ENCODE measurements at places on chromosomes 12 and 14. TPM values are rescaled to one million over a fixed set of nuclear protein-coding genes. Genes with fewer than 3 reads are reported as not detected.

SCFD1 gene
- total RNA-seq, result 106 TPM

EEA1 gene
- 27.6 TPM for total RNA-seq

KLRG1 gene
- 1.1 TPM for total RNA-seq

TMEM52B gene
- total RNA-seq, result not detected

KRT6B gene
- not detected for total RNA-seq

E2F7 gene
- 14.1 TPM for total RNA-seq

ATXN7L3B gene
- total RNA-seq, result 19.4 TPM

MSI1 gene
- not detected for total RNA-seq

NOVA1 gene
- total RNA-seq, result 36.4 TPM

CIDEB gene
- 2.2 TPM for total RNA-seq

HOXC10 gene
- total RNA-seq, result 6.6 TPM

FAM186B gene
- 0.20 TPM for total RNA-seq

FERMT2 gene
- 105 TPM for total RNA-seq

KRT5 gene
- total RNA-seq, result 0.20 TPM

ARL1 gene
- 70.6 TPM for total RNA-seq

GPRC5D gene
- total RNA-seq, result not detected

KRT85 gene
- total RNA-seq, result not detected

CD27 gene
- not detected for total RNA-seq

NINJ2 gene
- total RNA-seq, result 5.5 TPM

IGF1 gene
- total RNA-seq, result not detected

TCTN2 gene
- 13.6 TPM for total RNA-seq

GPD1 gene
- 0.37 TPM for total RNA-seq

TTC5 gene
- total RNA-seq, result 12.1 TPM

AMDHD1 gene
- not detected for total RNA-seq

ATXN3 gene
- 23.5 TPM for total RNA-seq

RNASE3 gene
- not detected for total RNA-seq

SLCO1B1 gene
- total RNA-seq, result not detected

INHBC gene
- under 0.01 TPM for total RNA-seq

PCED1B gene
- total RNA-seq, result 0.39 TPM

STXBP6 gene
- total RNA-seq, result 22.0 TPM
